Cerebellum (tissue), 4 donors: ENCODE measurements at places on chromosomes 7 and 10. TPM values are rescaled to one million over a fixed set of nuclear protein-coding genes. Genes with fewer than 3 reads are reported as not detected.
A peak's percentile ranks its signal among the peaks of the same experiment; 100 is the strongest.

Gene CARD11
- total RNA-seq: 0.27 TPM

Gene RADIL
- 8.4 TPM for total RNA-seq

Gene ACSL5
- 2.0 TPM for total RNA-seq

Gene RBM20
- 0.91 TPM for total RNA-seq

Gene ACHE
- 14.4 TPM for total RNA-seq

Gene GPAM
- total RNA-seq: 37.7 TPM

Gene AASS
- total RNA-seq: 79.6 TPM

Gene ANKRD30A
- total RNA-seq: not detected

Gene POU6F2
- total RNA-seq: 1.00 TPM

Gene ZNF365
- 5.5 TPM for total RNA-seq

Gene ADRA2A
- total RNA-seq: 8.5 TPM

Gene TAS2R4
- total RNA-seq: 13.2 TPM

- DNase-seq: no peak
These were observed 722 bp downstream of the UPF2 start for GRCh38 chr10:12041766-12042408.

GRCh38 chr10:133167693-133168616 lies 7.9 kb downstream of the KNDC1 start:
- DNase-seq: no peak

- DNase-seq: no peak
These were observed at the start of gene HOXA3 for GRCh38 chr7:27151931-27152815. TSS of gene HOXA3 (minus strand) at chr7:27152583. CDS start at chr7:27110640, 41,943 bp downstream.

- DNase-seq: peak; percentile 49
These were observed 2.6 kb upstream of the ATXN7L1 start for GRCh38 chr7:105878746-105879605.

DNA sequence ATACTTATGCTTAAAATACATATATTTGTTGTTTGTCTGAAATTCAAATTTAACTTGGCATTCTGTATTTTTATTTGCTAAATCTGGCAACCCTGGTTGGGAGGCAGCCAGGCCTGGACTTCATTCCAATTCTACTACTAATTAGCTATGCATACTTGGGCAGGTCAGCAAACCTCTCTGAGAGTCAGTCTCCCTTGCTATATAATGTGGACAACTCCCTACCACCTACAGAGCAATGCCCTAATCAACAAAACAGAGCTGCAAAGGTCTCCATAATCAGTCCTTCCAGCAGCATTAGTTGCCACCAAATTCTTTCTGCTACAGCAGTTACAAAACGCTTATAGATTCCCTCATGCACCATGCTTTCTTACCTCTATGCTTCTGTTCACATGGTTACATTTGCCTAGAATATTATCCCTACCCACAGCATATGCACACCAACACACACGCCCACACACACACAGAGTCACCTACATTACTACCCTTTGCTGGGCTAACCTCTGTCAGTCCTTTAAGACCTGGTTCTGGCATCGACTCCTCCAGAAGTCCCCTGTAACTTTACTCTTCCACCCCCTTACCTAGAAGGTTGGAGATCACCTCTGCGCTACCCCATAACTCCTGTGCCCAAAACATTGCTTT lies 188.7 kb downstream of the FGFR2 start:
- DNase-seq: no peak

DNA sequence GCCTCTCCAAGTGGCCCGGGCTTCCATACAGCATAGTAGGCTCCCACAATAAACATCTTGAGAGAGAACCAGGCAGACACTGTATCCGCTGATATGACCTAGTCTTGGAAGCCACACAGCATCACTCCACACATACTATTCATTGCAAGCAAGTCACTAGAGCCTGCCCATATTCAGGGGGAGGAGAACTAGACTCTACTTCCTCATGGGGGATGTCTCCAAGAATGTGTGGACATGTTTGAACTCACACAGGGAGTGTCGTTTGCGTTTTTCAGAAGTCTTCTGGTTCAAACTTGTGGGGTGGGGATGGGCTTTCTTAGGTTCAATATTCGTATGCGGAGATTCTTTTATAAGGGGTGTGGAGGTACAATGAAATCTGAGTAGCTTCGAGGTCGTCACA lies 232.6 kb upstream of the HABP2 start:
- no peak for DNase-seq

DNA sequence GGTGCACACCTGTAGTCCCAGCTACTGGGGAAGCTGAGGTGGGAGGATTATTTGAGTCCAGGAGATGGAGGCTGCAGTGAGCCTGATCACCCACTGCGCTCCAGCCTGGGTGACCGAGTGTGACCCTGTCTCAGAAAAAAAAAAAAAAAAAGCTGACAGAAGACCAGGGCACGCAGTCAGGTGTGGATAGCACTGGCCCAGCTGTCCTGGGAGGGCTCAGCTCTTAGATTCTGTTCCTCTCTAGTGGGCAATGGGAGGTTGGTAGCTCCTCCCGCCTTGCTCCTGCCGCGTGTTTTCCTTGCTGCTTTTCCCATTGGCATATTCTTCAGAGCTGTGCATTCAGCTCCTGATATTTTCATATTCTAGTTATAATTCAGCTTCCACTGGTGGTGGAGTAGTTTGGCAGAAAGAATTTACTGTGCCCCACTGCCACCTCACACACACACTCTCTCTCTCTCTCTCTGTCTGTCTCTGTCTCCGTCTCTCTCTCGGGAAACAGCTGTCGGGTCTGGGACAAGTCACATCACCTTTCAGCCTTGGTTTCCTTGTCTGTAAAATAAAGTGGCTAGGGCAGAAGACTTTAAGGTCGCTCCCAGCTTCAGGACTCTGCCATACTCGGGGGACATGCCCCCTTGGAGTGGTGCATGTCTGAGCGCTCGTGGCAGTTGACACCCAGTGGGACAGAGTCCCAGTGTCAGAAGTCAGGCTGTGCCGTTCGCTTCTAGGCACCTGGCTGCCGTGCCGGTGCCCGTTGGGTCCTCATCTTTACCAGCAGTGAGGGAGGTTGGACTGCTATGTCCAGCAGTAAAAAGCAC lies 25.9 kb upstream of the ANKRD2 start:
- DNase-seq: no peak

GRCh38 chr10:20898866-20899535 lies 1.9 kb upstream of the NEBL start:
- DNase-seq: no peak

DNA sequence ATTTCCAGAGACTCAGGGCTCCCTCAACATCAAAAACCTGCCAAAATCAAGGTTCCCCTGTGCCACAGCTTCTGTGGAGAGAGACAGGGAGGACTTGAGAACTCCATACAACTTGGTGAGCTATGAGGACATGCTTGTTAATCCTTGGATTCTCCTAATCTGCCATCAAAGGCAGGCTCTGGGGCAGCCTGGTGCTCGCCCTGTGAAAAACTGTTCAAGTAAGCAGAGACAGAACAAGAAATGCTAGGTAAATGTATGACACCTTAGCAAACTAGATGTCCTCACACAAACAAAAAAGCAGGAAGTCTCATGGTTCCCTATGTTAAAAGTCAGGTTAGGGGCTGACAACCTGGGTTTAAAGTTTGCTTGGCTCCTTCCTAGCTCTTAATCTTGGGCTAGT lies 73.6 kb downstream of the ANK3 start:
- DNase-seq: no peak

DNA sequence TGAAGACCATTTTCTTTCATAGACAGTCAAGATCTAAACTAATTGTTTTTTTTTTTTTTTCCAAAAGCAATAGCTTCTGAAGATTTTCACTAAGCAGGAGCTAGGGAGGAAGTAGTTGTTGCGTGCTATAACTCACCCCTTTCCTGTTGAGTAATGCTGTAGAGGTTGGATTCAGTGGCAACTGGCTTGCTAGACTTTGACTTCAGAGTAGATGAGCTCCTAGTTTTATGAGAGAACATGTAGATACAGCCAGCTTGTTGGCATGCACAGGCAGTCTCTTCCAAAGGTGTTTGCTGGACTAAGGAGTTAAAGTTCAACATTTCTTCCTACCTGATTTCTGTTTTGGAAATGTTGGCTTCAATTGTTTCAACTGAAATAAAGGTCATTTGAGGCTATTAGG lies 66.2 kb upstream of the MXI1 start:
- DNase-seq: no peak

- DNase-seq: no peak
These were observed 39.0 kb downstream of the BZW2 start for GRCh38 chr7:16684935-16685334.

GRCh38 chr10:8229153-8229552 lies 174.7 kb downstream of the GATA3 start:
- DNase-seq: no peak

GRCh38 chr10:86651021-86651471 lies 3.3 kb upstream of the OPN4 start:
- DNase-seq: no peak

DNA sequence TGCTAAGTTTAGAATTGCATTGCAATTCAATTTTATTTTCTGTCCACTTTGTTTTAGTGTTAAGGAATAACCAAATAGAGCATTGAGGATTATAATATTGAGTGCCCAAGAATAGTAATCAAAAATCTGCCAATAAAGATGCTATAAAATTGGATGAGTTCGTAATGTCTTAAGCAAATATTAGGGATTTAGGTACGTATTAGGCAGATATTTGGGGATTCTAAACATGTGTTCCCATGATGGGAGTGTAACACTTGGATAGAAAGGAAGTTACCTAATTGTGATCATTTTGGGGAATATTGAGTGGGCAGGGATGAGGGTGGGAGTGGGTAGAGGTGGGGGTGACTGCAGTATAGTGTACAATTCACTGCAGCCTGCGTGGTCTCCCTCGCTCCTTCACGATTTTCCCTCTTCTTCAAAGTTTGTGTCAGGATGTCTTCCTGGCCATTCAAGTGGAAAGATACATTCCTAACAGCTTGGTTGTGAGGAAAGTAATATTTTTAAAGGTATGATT lies 1.3 kb upstream of the PRKG1 start:
- no peak for DNase-seq

DNA sequence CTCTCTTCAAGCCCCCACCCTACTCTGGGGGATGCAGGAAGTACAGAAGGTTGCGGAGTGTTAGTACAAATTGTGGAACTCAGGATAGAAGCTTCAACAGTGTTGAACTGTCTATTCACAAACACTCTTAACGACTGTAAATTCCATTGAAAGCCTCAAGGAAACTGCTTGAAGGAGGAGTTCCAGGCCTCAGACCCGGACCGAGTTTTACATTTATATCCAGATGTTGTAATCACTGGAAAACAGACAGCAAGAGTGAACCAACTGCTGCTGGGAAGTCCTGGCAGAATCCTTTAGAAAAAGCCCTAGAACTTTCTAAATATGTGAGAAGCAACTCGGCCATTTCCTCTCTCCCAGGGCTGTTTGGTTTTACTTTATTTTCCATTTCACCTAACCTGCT lies 84.1 kb upstream of the LRRC18 start:
- no peak for DNase-seq

DNA sequence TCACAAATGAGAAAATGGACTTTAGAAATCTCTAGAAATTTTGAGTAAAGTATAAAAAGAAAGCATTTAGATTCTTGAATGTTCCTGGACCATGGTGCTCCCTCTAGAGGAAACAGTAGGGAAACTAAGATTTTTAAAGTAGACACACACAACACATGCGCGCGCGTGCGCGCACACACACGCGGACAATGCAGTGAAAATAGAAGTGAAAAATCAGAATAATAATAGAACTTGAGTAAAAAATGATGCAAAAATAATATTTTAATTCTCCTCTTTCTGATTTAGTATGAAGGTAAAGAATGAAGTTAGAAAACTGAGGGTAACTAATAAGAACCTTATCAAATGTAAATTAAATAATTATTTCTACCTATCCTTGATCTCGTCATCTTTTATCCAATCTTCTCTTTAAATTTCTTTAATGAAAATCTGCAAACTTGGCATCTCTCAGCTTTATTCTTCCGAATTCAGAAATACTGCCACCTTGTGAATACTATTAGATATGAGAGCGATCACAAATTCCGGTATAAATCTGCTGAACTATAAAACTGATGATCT lies 117.0 kb upstream of the AMPH start:
- DNase-seq: peak; percentile 20

DNA sequence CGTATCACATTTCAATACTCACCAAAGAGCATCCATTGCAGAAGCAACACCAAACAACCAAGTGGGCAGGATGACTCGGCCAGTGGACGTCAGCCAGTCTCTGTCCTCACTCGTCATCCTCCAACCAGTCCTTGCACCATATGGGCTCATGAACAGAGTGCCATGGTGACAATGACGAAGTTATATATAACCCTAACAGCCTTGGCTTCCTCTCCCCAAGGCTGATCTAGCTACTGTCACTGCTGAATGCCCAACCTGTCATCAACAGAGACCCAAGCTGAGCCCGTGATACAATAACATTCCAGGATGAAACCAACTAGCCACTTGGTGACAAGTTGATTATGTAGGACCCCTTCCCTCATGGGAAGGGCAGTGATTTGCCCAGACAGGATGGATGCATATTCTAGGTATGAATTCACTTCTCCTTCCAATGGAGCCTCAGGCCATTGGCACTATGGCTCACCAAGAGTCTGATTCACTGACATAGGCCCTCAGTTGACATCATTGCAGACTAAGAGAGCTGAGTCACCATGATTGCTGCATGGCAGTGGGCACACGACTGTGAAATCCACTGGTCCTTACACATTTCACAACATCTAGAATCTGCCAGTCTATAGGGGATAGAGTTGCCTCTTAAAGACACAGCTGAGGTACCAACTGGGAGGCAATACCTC lies 26.3 kb upstream of the PPIF start:
- DNase-seq: peak; percentile 54
